Thymus (tissue), 14 donors: ENCODE measurements at places on chromosomes 3 and 15. TPM values are rescaled to one million over a fixed set of nuclear protein-coding genes. Genes with fewer than 3 reads are reported as not detected.

Gene CD200R1
- polyA plus RNA-seq, result 2.5 TPM

Gene GRAMD2A
- 0.52 TPM for polyA plus RNA-seq

Gene SEMA3F
- polyA plus RNA-seq, result 19.7 TPM

Gene SAMD7
- polyA plus RNA-seq, result not detected

Gene CCR9
- 133 TPM for polyA plus RNA-seq

Gene MED12L
- polyA plus RNA-seq, result 0.30 TPM

Gene DNAJB11
- polyA plus RNA-seq, result 49.1 TPM

Gene CILP
- 5.2 TPM for polyA plus RNA-seq

Gene PTX3
- polyA plus RNA-seq, result 12.2 TPM

- DNase-seq, result peak; percentile 40
Observed at GRCh38 chr3:72310419-72311380, 525.8 kb upstream of the PROK2 start.

DNA sequence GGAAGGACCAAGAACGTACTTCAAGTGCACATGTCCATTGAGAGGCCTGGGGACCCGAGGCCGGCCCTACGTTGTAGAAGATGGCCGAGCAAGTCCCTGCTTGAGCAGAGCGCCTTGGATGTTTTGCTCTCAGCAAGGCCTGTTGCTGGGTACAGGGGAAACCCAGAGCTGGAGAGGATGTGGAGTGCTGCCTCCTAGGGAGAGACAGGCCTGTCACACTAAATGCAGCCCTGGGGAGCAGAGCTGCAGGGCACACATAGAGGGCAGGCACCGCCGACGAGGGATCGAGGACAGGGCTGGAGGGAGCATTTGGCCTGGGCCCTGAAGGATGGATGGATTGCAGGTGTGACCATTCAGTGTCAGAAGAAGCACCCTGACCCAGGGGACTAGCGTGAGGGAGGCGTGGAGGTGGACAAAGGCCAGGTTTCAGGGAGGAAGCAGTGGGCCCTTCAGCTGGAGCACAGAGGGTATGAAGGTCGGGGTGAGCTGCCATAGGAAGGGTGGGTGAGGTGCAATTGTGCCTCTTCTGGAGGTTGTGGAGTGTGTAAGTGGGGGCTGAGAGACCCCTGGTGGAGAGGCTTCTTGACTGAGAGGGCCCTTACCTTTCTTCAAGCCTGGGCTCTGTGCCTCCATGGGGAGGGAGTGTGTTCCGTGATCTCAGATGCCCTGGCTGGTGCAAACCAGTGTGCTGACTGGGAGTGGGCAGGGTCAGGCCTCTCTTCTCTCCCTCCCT lies 142.4 kb downstream of the CHDH start:
- no peak for DNase-seq

GRCh38 chr3:72446218-72447058 lies 401.8 kb downstream of the SHQ1 start:
- peak; percentile 52 for DNase-seq

DNA sequence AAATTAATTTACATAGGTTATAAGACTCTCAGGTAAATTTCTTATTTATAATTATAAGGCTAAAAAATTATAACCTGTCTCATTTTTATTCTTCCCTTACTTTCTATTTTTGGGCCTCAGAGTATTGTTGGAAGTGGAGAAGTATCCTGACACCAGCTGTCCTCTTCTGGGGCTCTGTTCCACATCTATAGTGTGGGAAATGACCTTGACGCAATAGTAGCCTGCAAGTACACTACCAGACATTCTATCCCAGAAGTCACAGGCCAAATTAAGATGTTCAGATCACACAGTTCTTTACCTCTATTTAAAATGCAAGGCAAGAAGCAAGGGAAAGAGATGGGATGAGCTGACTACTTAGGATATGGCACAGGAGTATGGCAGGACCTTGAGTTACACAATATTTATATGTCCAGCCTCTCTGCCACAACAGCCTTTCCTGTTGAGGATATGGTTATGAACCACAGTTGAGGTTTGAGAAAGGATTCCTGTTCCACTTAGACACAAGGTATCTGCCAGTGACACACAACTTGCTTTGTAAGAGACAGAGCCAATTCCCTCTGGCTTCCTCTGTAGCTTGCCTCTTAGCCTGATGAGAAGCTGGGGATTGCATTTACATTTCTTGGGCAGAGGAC lies 158.0 kb upstream of the IL12A start:
- DNase-seq, result no peak

DNA sequence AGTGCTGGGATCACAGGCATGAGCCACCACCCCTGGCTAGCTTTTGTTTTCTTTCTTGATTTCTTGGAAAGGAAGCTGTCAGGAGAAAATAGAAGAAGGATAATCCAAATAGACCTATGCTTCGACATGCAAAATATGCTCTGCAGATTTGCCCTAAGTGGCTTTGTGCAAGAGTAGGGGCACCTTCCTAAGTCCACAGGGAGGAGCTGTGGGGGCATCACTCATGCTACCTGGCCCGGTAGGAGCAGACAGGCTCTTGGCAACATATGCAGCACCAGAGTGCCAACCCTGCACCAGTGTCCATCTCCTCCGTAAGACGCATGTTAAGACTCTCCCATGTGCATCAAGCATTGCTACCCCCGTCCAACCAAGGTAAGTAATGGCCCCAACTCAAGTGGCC lies 190.7 kb upstream of the UBE2E1 start:
- DNase-seq, result no peak

- no peak for DNase-seq
Observed at GRCh38 chr3:106438887-106439286, 570.1 kb upstream of the CBLB start.

DNA sequence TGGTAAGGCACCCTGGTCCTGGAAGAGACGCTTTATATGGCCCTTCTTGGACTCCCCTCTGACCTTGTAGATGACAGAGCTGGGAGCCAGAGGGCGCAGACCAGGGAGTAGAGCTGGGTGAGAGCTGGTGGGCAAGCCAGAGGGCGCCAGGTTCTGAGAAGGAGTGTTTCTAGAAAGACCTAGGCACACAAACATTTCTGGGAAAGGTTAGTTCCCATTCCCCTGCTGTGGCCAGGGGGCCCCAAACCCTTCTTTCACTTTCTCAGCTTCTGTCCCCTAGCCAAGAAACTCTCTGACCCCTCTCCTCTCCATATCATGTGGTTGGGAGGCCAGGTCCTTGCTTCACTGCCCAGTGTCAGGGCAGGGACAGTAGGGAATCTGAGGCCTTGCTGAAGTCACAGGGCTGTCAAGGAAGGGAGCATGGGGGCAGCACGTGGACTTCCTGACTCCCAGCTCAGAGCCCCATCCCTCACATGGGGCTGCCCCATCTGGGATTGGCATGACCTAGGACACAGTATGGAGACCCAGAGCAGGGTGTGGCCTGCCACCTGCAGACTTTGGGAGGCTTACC lies 3.6 kb downstream of the HEMK1 start:
- no peak for DNase-seq

DNA sequence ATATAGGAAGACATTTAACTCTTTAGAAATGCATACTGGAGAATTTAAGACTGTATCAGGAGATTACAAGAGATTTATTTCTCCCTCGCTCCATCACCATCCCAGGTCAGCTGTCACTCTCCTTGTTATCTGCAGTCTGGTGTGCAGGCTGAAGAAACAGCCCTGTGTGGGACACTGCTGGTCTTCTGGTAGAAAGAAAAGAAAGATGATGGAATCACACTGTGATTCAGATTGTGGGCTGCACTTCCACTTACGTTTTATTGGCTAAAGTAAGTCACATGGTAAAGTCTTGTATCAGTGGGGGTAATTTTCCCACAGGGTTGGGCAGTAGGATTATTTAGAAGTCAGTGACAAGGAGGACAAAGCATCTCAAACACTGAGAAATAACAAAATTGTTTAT lies 18.1 kb upstream of the ATP1B3 start:
- no peak for DNase-seq

GRCh38 chr3:10437272-10437994 lies 68.0 kb downstream of the ATP2B2 start:
- DNase-seq, result no peak

DNA sequence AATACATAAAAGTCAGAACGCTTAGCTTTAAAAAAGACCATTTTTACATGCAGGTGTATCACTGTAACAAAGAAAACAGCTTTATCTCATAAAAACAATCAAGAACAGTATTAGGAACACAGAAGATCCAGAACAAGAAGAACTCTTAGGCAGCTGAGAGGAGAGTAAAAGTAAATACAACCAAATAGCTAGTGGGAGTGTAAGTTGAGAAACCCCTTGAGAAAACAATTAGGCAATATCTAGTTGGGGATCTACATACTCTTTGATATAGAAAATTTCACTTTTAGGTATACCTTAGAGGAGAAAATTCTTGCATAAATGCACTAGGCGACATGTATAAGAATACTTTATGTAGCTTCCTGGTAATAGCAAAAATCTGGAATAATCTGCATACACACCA lies 7.5 kb downstream of the TMF1 start:
- DNase-seq, result no peak

GRCh38 chr15:97346221-97346620 lies 614.3 kb upstream of the ARRDC4 start:
- no peak for DNase-seq

DNA sequence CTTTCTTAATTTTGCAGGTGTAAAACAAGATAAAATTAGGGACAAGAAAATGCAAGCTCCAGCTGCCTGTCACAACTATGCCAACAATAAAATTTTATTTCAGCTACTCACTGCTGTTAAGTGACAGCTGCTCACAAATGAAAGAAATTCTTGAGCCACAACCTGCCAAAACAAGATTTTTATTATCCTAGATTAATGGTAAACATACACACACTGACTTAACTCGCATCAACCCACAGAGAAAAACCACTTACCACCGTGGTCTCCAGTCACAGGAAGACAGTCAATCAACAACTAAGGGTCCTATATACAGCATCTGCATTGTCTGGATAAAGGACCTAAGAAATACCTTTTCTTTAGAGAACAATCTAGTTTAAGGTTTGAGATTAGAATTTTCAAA lies 31.3 kb downstream of the EFL1 start:
- no peak for DNase-seq

DNA sequence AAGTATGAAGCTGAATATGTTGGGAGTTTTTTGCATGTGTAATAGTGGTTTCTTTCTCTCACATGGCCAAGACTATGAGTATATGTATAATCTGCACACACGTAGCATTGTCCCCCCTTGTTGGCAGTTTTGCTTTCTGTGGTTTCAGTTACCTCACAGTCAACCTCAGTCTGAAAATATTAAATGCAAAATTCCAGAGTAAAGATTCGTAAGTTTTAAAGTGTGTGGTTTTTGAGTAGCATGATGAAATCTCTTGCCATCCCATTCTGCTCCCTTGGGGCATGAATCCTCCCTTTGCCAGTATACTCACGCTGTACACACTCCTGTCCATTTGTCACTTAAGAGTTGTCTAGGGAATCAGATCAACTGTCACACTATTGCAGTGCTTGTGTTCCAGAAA lies 742.0 kb upstream of the CCDC54 start:
- no peak for DNase-seq

- DNase-seq, result no peak
Observed at GRCh38 chr15:80615783-80616391, 79.2 kb upstream of the ABHD17C start.

DNA sequence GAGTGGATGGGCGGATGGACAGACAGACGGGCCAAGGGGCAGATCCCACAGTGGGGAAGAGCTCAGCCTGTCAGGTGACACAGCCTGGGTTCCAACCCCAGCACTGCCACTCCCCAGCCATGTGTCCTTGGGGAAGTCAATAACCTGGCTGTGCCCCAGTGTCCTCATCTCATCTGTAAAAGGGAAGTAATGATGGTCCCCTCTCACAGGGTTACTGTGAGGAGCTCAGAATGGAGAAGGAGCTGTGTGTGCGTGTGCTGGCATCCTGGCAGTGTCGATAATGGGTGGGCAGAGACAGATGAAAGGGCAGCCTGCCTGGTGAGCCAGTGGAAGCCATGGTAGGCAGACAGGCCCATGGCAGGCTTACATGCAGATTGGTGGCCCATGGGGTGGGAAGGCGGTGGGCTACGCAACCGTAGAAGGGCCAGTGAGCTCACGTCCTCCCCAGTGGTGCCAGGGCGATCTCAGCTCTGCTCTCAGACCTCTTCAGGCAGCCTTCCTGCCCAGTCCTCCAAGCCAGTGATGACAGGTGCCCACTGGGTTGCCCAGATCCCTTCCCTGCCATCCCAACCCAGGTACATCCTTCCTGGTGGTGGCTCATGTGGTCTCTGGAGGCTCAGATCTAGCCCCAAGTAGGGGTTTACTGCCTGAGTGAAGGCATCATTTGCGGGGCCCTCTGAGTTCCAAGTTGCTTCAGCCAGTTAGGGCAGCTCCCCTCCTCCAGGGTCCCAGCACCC lies 2.3 kb upstream of the DNAJB8 start:
- DNase-seq, result no peak

DNA sequence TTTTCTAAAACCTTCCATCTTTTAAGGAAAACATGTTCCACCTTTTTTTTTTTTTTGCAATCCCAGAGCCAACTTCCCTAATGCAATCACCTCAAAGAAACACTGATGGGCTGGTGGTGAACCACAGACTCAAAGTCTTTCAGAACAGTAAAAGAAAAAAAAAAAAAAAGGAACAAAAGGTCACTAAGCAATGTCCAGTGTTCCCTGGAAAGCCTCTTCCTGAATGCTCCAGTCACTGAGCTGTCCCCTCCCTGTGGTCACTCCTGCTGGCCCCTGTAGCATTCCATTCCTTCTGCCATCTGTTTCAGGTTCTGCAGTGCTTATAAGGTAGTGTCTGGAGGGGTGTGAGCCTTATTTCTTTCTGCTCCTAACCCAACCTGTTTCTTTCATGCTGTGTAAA lies 53.3 kb downstream of the AAGAB start:
- no peak for DNase-seq

- no peak for DNase-seq
Observed at GRCh38 chr3:4107430-4107829, 195.7 kb upstream of the SETMAR start.

DNA sequence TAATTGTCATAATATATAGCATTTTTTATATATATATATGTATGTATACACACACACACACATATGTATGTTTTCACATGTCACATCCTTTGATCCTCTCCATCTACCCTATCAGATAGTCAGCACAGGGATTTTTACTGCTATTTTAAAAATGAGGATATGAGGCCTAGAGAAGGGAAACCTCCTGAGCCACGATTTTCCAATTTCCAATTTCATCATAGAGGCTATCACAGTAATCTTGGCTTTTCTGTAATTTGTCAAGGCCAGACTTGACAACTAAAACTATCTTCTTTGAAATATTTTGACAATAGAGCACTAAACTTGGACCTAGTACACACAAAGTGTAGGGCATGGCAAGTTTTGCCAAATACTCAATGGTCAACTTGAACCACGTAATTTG lies 42.5 kb downstream of the IL1RAP start:
- no peak for DNase-seq

DNA sequence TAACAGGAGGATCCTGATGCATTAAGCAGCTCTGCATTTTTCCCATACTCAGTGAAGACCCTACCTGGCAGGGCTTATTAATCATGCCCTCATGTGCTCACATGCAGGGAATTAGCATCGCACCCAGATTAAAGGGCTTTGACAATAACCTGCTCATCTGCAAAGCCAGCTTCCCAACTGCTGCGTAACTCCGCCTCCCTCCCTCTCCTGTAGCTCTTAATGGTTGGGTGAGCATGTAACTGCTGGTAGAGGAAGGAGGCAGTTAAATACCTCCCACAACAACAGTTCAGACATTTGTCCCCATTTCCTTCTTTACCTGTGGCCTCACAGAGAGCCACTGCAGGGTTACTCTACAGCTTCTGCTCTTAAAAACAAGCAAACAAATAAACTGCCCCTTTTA lies 203.6 kb upstream of the WNT5A start:
- peak; percentile 0 for DNase-seq

GRCh38 chr15:40115670-40116093 lies 7.0 kb upstream of the BMF start:
- DNase-seq, result peak; percentile 71
